ENCODE measurements at places on chromosomes 7 and 10.

- DNase-seq, result no peak
These were observed 155.8 kb upstream of the AOAH start for GRCh38 chr7:36880108-36880507.

DNA sequence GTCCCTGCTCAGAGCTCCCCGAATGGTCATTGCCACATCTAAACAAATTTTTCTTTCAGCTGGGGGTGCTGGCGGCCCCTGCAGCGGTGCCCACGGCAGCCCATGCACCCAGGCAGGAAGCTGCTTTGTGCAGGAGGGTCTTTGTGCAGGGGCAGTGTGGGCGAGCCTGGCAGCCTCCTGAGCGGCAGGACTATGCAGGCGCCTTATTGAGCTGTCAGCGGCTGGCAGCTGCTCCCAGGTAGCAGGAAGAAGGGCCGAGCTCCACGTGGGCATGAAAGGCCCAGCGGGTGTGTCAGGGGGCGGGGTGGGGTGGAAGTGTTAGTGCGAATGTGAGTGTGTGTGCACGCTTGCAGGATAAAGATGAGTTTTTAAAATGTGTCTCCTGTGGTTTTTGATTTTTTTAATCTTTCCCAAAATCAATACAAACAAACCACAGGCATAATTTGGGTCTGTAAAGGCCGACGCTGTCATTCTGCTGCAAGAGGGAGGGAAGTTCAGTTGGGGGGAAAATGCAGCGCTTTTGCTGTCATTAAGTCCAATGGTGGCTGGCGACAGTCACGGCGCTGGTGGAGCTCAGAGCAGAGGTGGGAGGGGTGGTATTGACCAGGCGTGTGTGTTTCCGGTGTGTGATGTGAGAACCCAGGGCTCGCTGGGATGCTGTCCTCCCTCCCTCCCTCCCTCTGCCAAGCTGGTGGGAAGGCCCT is 83.9 kb downstream of the LHPP start:
- DNase-seq, result no peak

DNA sequence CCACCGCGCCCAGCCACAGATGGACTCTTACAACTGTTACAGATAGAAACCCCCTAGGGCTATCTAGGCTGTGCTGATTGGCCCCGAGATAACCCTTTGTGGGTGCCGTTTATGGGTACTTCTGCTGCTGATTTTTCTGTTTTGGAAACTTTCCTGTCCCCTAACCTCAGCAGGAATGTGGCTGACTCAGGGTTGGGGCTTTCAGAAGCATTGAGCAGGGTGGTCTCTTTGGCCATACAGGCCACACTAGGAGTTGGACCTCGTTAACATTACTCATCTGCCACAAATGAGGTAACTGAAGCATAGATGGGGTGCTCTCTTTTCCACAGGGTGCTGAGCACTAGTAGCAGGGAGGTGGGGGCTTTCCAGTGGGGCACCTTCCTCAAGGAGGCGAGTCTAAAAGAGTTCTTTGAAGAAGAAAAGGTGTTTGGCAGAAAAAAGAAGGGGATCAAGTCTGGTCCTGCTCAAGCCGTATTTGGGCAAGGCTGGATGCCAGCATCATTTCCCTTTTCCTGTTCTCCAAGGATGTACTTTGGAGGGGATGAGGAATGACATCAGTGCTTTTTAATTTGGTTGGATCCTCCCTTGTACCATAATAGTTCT is 6.4 kb downstream of the ZSCAN25 start:
- no peak for DNase-seq

GRCh38 chr10:97129666-97130065 is 56.1 kb downstream of the SLIT1 start:
- DNase-seq, result no peak

DNA sequence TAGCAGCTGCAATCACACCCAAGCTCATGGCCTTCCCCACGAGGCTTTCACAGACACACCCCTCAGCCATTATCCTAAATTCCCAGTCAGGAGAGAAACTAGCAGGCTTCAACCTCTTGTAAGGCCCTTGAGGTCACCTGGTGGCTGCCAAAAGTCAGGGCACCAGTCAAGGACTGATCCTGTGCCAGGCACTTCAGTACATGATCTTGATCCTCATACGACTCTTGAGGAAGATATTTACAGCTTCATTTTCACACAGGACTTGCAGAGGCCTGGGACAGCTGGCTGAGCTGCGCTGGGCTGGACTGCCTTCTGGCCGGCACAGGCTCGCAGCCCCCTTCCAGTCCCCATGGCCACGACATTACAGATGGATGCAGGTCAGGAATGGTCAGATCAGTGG is 8.8 kb downstream of the PDAP1 start:
- DNase-seq, result no peak

- DNase-seq, result peak; percentile 75
These were observed 3.4 kb upstream of the PRKCQ start for GRCh38 chr10:6583447-6583846.

- no peak for DNase-seq
These were observed 81.9 kb downstream of the NUDCD3 start for GRCh38 chr7:44408596-44408995.

- DNase-seq, result no peak
These were observed 4.2 kb upstream of the OPN4 start for GRCh38 chr10:86650151-86650550.

GRCh38 chr7:40979296-40979695 is 723.6 kb downstream of the INHBA start:
- no peak for DNase-seq

GRCh38 chr7:105429746-105430612 is 41.3 kb upstream of the SRPK2 start:
- DNase-seq, result peak; percentile 41

- no peak for DNase-seq
These were observed 30.7 kb upstream of the TRIL start for GRCh38 chr7:28988810-28989209.

DNA sequence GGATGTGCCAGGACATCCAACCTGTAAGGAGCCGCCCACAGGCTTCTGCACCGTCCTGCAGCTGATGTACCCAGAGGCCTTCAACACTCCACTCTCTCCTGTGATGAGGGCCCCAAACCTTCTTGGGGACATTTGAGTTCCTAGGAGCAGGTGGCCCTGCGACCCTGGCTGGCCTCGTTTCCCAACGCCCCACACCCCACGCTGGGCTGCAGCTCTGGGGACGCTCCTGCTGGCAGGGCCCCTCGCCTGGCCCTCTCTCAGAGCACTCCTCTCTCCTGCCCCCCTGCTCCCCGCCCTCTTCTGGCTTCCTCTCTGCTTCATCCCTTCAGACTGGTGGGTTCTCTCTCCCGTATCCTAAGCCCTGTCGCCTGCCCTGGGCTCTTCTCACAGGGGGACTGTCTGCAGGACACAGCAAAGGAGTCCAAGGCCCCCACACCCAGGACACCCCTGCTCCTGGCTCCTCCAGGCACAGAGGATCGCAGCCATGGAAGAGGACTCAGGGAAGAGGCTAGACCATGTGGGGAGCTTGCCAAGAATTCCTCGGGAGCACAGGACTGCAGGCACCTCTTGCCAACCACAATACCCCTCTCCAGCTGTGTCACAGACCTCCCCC is 541.4 kb downstream of the TCERG1L start:
- DNase-seq, result no peak

- no peak for DNase-seq
These were observed at the start of gene TDRD1 for GRCh38 chr10:114179148-114179547. Gene TDRD1 (plus strand): TSS chr10:114179353. CDS start chr10:114187832, 8,479 bp downstream.

GRCh38 chr7:139340808-139341057 is 404 bp upstream of the FMC1 start:
- no peak for DNase-seq

GRCh38 chr10:131196176-131196885 is 115.2 kb downstream of the TCERG1L start:
- no peak for DNase-seq

GRCh38 chr10:104113376-104113956 is 8.5 kb upstream of the SFR1 start:
- DNase-seq, result no peak

DNA sequence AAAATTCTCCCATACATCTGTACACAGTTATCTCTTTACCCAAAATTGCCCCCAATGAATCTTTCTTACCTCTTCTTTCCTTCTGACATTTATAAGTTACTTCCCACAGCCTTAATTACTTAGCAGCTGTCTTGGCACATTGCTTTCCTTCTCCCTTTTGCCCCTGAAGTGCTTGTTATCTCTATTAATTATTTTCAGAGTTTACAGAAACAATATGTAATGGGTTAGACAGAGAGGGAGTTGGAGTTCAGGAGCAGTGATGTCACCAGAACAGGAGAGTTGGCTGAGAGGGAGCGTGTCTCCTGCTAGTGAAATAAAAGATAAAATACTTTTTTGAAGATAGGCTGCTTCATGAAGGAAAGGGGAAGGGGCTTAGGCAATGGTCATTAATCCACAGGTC is 57.4 kb downstream of the ITGB8 start:
- DNase-seq, result no peak

- DNase-seq, result no peak
These were observed 117.6 kb upstream of the PDLIM1 start for GRCh38 chr10:95408148-95408960.

- DNase-seq, result no peak
These were observed 108.0 kb downstream of the TWIST1 start for GRCh38 chr7:19009241-19009935.

GRCh38 chr7:25180592-25180923 is 47.7 kb downstream of the NPVF start:
- DNase-seq, result no peak

GRCh38 chr10:29495366-29495765 is 139.4 kb downstream of the SVIL start:
- no peak for DNase-seq

DNA sequence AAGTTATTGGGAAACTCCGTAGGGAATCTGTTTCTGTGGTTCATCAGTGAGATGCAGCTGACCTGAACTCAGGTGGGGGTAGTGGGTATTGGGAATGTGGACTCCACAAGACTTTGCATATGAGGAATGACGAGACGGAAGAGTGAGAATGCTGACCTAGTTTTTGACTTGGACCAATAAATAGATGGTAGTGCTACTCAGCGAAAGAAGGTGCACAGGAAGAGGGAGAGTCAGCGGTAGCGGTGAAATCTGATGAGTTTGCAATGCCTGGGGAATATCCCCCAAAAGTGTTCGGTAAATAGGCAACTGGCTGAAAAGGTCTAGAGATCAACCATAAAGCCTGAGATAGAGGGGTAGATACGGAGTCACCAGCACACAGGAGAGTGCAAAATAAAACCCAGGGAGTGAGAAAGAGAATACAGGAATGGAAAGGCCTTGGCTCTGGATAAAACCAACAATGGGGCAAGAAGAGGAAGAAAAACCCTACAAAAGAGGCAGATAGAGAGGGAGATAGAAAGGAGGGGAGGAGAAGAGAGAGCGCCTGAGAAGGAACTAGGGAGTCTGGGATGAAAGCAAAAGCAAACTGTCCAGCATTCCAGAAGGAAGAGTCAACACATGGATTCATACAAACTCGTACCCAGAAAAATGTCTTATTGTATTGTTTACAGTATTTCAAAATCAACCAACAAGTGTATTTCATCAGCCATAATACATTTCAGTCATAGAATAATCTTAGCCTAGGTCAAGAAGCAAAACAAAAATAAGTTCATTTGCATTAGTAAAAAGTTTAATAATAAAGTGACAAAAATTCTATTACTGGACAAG is 5.4 kb downstream of the ARHGAP21 start:
- DNase-seq, result no peak

DNA sequence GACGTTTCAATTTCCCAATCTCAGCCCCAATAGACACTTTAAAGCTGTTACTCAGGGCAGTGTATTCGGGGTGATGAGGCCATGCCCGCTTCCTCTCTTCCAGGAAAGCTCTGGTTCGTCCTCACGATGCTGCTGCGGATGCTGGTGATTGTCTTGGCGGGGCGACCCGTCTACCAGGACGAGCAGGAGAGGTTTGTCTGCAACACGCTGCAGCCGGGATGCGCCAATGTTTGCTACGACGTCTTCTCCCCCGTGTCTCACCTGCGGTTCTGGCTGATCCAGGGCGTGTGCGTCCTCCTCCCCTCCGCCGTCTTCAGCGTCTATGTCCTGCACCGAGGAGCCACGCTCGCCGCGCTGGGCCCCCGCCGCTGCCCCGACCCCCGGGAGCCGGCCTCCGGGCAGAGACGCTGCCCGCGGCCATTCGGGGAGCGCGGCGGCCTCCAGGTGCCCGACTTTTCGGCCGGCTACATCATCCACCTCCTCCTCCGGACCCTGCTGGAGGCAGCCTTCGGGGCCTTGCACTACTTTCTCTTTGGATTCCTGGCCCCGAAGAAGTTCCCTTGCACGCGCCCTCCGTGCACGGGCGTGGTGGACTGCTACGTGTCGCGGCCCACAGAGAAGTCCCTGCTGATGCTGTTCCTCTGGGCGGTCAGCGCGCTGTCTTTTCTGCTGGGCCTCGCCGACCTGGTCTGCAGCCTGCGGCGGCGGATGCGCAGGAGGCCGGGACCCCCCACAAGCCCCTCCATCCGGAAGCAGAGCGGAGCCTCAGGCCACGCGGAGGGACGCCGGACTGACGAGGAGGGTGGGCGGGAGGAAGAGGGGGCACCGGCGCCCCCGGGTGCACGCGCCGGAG is 2.6 kb downstream of the GJD4 start:
- DNase-seq, result no peak

- DNase-seq, result no peak
These were observed 33.5 kb upstream of the KLHL7 start for GRCh38 chr7:23072048-23072447.

DNA sequence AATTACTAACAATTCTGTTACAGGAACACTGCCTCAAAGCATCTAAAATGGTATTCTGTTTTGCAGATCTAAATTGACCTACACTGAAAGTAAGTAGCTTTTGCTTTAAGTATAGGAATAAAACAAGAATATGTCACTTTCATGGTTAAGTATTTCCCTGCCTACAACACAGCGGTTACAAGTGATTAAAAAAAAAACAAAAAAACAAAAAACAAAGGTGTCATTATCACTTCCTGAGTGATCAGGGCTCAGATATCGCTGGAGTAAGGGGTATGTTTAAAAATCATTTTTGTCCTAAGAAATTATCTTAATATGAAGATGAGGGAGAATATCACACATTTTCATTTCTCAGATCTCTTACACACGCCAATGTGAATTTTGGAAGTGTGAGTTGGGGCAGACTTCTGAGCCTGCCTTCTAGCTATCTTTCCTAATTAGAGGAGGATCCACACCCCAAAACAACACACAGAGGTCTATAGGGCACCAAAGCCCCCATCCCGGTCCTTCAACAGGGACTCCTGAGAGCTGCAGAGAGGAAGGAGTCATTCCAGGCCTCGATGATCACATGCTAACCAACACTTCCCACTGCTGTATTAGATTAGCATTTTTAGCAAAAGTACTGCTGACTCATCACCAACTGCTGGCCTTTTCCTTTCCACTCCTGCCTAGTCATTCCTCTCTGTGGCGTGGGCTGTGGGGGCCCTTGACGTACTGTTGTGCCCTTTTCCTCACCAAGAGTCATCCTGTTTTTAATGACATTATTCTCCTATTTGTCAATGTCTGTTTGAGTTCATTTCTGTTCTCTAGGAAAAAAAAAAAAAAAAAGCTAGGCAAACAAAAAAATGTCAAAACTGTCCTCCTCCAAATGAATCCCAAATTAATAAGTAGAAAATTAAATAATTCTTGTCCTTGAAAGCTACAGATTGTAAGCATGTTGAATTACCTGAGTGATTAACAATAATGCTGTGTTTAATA is 31.2 kb downstream of the PRTFDC1 start:
- peak; percentile 46 for DNase-seq

- no peak for DNase-seq
These were observed 8.2 kb downstream of the CLDN12 start for GRCh38 chr7:90411510-90411909.

GRCh38 chr7:46930366-46930765 is 651.5 kb downstream of the TNS3 start:
- no peak for DNase-seq
